ENCODE measurements at places on chromosomes 5 and 9.

DNA sequence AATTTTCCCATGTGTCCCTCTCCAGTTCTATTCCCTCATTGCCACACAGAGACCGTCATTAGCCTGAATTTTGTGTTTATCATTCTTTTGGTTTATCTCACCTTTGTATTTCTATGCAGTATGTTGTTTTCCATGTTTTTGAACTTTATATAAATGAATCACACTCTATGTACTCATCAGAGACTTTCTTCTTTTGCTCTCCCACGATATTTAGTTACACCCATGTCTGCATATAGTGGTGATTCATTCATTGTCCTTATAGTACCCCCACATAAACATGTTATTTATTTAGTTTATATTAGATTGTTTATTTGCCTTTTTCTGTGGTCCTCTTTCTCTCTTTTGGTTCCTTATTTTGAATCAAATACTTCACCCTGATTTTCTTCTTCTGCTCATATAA is 199.7 kb downstream of the FSTL4 start:
- no peak for DNase-seq

GRCh38 chr9:123812984-123813383 is 116.9 kb downstream of the DENND1A start:
- no peak for DNase-seq

DNA sequence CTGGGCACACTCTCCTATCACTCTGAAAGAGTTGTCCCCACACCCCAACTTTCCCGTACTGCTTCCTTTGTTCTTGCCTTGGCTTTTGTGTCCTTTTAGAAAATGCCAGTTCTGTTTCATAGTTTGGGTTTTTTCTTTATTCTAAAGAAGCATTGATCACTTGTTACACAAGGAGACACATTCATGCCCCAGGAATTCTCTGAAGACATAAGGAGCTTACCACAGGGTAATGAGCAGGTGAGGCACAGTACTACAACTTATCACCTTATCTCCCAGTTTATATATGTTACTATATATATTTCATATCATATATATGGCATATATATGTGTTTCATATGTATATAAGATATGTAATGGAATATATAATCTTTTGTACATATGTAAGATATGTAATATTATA is 6.5 kb upstream of the SSBP2 start:
- no peak for DNase-seq

DNA sequence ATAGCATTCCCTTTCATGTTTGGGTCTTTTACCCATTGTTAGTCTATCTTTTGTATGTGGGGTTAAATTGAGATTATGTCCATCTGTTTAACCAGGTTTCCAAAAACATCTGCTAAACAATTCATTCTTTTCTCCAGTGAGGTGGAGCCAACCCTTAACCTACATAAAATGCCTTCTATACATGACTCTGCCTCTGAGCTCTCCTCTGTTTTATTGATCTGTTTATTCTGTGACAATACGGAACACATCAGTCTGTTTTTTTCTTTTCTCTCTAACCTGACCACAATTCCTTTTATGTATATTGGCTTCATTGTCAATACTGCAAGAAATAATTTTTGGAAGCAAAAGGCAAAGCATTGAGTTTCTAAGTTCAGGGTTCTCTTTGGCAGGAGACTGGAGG is 9.9 kb upstream of the ARL15 start:
- DNase-seq: no peak

DNA sequence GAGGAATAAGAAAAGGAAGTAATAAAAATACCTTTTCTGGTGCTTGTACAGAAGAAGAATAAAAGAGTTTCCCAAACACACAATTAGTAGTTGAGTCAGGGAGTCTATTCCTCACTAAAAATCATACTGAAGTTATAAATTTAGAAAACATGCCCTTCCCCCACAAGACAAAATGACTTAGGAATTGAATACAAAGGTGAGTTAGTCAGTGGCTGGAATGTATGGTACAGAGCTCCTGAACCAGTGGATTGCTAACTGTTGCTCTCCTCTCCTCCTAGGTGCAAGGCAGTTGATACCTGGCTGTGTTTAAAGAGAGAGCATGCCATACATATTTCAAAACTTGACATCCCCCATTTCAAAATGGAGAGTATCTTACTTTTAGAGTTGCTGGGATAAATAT is 1.9 kb downstream of the GDA start:
- DNase-seq: no peak

DNA sequence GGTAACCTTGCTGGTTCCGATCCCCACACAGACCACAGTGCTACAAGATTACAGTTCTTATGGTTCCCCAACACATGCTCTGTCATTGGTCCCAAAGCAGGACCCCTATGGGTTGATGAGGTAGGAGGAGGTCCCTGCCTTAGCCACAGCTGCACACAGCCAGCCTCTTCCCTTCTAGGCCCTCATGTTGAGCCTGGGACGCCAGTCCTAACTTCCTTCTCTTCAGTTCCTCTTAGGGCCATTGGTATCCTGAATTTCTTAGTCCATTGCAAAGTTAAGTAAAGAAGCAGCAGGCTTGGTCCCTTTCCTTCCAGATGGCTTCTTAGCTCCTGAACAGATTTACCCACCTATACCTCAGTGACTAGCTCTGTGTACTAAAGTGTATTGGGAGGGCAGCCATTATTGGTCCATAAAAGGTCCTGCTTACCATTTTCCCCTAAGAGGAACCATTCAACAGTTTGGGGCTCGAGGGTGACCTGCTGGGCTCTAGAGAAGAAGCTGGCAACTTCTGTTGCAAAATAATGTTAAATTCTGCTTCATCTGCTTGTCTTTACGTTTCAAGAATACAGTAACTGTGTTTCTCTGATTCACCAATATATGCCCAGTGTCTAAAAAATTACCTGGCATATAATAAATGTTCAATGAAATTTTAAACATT is 50.2 kb downstream of the PDCD1LG2 start:
- DNase-seq: no peak

- DNase-seq: no peak
These were observed 35.2 kb downstream of the DDX4 start for GRCh38 chr5:55773057-55773456.

DNA sequence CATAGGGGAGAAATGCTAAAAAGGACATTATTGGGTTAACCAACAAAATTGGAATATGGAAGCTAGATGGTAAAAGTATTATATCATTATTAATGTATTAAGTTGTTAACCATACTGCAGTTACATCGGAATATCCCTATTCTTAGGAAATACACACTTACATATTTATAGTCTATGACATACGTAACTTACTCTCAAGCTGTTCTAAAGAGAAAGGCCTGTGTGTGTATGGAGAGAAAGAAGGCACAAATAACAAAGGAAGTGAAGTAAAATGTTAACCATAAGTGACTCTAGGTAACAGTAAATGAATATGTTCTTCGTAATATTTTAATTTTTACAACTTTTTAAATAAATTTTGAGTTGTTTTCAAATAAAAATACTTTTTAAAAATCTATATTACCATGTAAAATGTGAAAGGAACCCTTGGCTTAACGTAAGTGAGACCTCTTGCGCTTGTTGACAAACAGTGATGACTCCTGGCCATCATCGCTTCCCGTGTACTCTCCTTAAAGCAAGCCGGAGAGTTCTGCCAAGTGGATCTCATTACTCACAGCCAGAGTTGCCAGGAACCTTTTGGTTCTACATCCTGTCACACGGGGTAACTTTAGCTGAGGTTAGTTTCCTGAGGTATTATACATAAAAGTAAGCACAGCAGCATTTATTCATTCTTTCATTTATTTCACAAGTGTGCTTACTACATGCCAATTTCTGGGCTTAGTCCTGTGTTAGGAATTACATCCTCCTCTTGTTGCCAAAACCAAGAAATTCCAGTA is 165.4 kb downstream of the EPB41L4A start:
- no peak for DNase-seq

- no peak for DNase-seq
These were observed 4.2 kb upstream of the CA9 start for GRCh38 chr9:35669331-35670145.

DNA sequence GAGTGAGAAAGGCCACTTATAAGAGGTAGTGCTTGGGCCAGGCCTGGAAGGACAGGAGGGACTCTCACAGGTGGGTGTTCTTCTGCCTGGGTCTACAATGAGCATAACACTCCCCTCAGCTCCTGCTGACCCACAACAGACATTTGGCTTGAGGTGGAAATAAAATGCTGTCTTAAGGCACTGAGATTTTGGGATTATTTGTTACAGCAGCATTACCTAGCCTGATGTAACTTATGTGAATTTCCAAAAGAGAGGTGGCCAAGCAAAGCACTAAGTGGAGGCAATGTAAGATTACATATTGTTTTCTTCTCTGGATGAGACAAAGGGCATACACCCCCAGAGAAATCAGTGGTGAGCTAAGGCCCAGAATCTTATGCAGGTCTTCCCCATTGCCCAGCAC is 221.5 kb downstream of the PAX5 start:
- no peak for DNase-seq

DNA sequence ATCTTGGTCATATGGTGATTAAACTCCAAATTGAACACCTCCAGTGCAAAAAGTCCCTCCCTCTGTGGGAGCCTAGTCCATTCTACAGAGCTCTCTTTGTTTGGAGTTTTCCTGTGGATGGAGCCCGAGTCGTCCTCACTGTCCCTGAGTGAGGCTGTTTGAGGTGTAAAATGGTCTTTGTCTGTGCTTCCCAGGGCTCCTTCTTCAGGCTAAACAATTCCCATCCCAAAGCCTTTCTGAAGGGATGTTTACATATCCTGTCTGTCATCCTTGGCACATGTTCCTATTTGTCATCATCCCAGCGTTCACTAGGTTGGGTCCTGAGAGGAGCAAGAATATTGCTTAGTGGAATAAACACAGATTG is 68.9 kb downstream of the COL27A1 start:
- DNase-seq: peak; percentile 90
